T1000 (cell line): ENCODE measurements at places on chromosomes 1 and 21.

- DNase-seq: no peak
Measured at GRCh38 chr21:33168886-33169285, 60.9 kb upstream of the IFNAR2 start.

DNA sequence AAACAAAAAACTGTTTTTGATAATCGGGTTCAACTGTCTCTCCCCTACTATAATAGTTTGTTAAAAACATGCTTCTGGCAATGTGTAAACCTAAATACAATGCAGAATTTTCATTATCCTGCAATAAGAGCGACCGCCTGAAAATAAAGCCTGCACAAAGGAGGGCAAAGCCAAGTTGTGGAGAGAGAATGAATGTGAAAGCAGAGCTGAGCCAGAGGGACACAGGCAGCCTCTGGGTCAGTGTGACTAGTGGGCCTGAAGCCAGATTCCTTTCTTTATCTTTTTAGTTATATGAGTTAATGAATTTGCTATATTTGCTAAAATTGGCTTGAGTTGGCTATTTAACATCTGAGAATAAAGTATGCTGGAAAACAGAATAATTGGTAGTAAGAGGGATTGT, 615.2 kb downstream of the PLA2G4A start:
- no peak for DNase-seq

- DNase-seq: no peak
Measured at GRCh38 chr1:182795563-182796228, 6.1 kb downstream of the NPL start.

GRCh38 chr21:25577424-25578055, 29.7 kb downstream of the MRPL39 start:
- DNase-seq: no peak

- DNase-seq: no peak
Measured at GRCh38 chr1:161106431-161106830, 8.3 kb downstream of the KLHDC9 start.

DNA sequence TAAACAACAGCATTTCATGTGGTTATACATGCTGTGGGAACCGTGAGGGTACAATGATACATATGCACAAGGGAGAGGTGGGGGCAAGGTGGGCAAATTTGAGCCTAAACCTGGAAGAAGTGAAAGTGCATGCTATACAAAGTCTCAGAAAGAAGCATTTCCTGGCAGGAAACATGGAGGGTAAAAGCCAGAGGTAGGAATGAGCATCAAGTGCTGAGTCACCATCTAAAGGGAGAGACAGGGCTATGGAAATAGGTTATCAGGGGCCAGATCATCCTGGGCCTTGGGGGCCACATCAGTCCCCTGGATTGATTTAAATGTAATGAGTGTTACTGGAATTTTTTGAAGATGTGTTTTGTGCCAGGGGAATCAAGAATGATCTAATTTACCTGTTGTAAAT, 60.1 kb upstream of the DAB1 start:
- no peak for DNase-seq
